ENCODE measurements at places on chromosomes 1 and 21.

- no peak for DNase-seq
Observed at GRCh38 chr1:215986401-215986800, 419.3 kb downstream of the KCTD3 start.

DNA sequence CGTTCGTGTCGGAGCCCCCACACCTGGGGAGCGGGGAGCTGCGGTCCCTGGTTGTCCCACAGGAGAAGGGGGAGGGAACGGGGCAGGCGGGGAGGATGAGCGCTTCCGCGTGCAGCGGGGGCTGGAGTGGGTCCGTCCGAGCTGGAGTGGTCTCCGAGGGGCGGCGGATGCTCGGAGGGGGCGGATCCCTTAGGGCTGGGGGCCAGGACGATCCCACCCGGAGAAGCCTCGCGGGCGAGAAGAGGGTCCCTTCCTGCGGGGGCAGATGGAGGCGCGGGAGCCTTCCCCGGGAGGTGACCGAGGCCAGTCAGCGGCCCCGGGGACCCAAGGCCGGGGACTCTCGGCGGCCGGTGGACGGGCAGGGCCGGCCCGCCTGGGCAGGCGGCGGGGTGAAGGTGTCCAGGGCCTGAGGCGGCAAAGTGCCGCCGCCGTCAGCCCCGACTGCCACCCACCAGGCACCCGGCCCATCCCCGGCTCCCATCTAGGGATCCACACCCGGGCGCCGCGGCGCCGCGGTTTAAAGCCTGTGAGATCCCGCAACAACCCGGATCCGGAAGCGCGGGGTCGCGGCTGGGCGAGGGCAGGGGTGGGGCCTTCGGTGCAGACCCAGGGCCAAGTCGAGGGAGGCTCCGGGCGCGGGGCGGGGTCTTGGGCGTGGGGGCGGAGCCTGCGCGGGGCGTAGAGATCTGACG lies 5.3 kb upstream of the CCDC27 start:
- no peak for DNase-seq

DNA sequence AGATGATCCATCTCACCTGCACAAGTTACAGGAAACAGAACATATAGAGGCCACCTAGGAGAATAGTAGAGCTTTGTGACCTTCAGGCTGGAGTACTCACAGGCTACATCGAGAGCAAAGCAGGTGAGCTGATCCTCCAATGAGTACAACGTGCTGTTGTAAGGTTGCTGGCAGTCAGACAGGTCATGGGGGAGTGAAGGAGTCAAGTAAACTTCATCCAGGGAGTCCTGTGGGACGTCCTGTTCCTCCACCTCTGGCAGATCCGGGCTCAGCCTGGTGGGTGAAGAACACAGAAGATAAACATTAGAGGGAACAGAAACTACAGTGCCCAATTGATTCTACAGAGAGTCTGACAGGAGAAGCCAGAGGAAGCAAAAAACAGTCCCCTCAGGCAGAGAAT lies 62.5 kb downstream of the PRKAB2 start:
- no peak for DNase-seq

DNA sequence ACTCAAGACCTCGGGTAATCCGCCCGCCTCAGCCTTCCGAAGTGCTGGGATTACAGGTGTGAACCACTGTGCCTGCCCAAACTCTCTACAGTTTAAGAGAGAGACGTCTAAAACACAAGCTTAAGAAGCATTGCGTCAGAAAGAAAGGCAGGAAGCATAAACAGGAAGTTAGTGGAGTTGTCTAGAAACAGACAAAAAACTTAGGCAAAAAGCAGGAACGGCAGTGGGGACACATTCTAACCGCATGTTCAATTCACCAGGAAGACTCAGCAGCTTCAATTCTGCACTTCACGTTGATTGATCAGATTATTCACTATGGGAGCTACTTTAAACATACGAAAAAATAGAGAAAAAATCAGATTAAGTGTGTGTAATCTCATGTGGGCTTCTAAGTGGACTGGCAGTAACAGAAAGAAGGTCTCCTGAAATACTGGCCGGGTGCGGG lies 7.4 kb downstream of the CFAP74 start:
- DNase-seq, result no peak

GRCh38 chr1:9207715-9208114 lies 26.9 kb upstream of the H6PD start:
- no peak for DNase-seq

- no peak for DNase-seq
Observed at GRCh38 chr1:39385067-39385988, 106.1 kb upstream of the BMP8A start.

DNA sequence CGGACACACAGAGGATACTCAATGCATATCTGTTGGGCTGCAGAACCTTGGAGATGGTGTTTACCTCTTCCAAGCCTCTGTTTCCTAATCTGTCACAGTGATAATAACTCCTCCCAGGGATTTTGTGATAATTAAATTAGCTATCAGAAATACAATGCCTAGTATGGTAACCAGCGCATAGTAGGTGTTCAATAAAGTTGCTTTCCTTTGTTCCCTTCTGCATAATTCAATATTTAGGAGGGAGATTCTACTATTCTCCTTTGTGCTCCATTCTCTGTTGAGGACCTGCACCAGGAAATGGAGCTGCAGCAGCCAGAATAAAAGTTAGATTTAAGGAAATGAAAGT lies 3.4 kb upstream of the CSF3R start:
- DNase-seq, result no peak

GRCh38 chr1:6824665-6825368 lies 39.6 kb downstream of the CAMTA1 start:
- no peak for DNase-seq

DNA sequence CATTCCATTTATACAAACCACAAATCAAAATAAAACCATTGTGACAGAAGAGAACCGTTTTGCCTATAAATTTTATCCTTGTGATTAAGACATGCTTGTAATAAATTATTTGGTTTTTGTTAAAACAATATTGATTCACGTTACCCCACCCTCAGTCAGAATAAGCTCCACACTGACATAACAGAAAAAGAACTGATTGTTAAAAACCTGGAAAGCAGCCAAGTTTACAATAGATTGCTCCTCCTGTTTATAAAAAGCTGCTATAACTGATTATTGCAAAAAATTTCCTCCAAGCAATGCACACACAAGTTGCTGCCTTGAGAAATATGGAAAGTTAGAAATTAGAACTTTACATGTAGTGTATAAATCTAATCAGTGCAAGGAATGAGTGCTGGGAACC lies 263.5 kb downstream of the SETD4 start:
- DNase-seq, result no peak

GRCh38 chr1:194774535-194774934 lies 1588.1 kb upstream of the B3GALT2 start:
- DNase-seq, result no peak

DNA sequence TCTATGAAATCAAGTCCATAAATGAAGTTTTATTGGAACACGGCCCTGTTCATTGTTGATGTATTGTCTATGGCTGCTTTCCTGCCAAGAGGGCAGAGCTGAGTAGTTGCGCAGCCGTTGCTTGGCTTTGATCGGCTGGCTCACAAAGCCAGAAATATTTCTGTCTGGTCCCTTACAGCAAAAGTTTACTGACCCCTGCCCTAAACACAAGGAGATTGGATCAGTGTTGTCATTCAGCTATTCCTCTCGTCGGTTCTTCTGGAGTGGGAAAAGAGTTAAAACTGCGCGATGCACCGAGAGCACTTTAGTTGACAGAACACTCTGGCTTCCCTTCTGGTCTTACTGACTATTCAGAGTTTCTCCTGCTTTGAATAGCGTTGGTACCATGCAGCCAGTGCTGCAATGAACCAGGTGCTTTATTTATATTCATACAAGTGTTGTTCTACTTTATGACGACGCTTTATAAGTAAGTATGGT lies 868 bp downstream of the ZBTB40 start:
- no peak for DNase-seq

DNA sequence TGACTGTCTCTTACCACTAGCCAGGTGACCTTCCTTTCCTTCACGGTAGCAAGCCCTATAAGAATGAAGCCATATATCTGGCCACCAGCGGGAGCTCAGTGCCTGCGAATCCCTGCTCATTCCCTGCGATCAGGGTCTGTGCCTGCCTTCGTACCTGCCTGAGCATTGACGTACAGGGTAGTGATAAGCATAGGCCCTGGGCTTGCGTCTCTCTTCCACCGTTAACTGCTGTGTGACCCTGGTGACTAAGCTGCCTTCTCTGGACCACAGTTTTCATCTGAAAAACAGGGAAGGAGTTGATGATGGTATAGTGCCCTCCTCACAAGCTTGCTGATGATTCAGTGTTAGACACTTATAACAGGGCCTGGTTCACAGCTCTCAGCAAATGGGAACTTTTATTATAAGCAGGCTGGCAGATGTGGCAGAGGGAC lies 4.1 kb downstream of the ZC3H12A start:
- no peak for DNase-seq

DNA sequence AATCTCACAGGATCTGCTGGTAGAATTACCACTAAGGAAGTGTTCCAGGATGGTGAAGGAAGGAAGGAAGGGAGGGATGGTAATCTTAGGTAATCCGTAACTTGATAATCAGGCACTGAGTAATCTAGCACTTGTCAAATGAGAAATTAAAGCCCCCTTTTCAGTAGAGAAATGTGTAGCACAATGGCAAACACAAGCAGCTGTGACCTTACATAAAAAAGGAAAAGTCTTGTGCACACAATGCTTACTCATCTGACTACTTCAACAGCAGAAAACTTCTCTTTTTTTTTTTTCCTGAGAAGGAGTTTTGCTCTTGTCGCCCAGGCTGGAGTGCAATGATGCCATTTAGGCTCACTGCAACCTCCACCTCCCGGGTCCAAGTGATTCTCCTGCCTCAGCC lies 6.1 kb downstream of the NUP210L start:
- DNase-seq, result no peak

GRCh38 chr1:221900678-221901077 lies 158.8 kb upstream of the DUSP10 start:
- DNase-seq, result no peak

- no peak for DNase-seq
Observed at GRCh38 chr1:57770772-57771171, 346.9 kb upstream of the DAB1 start.

DNA sequence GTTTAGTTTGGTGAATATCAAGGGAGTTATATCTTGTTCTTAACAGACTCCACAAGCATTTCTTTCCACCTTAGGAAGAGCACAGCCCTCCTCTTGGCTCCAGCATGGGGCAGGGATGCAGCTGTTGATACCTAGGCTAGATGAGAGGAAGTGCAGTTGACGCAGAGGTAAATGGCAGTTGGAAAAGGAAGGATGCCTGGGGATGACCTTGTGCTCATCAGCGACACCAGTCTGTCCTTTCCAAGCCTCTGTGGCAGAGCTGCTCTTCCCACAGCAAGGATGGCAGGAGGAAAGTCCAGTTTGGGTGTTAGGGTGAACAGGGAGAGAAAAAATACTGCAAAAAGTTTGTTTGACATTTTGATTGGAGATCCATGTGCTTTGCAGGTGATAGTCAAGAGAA lies 6.2 kb downstream of the PROX1 start:
- DNase-seq, result no peak

DNA sequence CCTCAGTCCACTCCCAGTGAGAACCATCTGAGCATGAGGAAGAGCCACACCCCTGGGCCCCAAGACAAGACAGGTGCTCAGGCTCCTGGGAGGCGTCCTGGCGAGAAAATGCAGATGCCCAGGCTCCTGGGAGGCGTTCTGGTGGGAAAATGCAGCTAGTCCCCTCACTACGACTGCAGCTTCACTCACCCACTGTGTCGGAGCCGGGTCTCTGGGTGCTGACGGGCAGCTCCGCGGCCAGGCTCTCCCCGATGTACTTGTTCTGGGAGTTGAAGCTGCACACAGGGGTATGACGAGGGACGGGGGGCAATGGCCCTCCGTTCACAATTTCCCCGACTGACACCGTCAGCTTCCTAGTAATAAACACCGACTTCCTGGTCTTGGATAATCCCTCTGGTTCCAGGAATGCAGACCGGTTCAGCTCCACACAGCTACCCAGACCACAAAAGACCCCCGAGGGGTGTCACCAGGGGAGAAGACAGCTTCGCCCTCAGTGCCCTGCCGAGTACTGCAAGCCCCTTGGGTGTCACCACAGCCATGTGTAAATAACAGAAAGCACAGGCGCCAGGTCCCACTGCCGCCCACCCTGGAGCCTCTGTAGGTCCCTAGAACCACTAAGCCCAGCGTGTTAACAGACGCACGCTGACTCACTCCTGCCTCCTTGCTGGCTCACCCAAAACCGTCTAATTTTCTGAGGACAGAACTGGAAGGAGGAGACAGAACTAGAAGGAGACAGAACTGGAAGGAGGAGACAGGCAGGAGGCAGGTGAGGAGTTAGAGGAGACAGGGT lies 19.5 kb downstream of the MCM3AP start:
- DNase-seq, result no peak

DNA sequence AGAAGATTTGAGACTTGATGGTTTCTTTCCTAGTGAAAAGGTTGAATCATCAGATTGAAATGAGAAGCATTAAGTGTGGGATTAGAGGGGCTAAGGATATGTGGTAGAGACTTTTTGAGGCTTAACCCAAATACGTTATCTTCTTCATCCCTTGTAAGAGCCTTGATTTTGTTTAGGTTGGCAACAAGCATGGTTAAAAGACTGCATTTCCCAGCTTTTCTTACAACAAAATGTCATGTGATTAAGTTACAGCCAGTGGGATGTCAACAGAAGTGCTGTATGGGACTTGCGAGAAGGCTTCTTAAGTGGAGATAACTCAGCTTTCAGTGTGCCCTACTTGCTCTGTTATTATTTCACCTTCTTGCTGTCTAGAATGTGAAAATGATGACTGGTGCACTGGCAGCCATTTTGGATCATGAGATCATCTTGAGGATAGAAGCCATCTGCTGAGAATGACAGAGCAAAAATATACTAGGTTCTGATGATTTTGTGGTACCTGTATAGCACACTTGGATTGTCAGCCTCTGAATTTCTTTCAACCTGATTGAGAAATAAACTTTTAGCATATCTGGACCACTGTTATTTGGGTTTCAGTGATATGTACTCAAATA lies 41.3 kb upstream of the GNG12 start:
- DNase-seq, result no peak

GRCh38 chr1:230848235-230848634 lies 20.1 kb downstream of the C1orf198 start:
- DNase-seq, result no peak

GRCh38 chr1:174815036-174815435 lies 184.7 kb upstream of the CACYBP start:
- no peak for DNase-seq

GRCh38 chr1:13784971-13785370 lies 85.0 kb downstream of the PRDM2 start:
- DNase-seq, result no peak

GRCh38 chr1:188652678-188653077 lies 1823.9 kb downstream of the PLA2G4A start:
- peak; percentile 53 for DNase-seq

GRCh38 chr1:192809307-192810252 lies 741 bp downstream of the RGS2 start:
- DNase-seq, result peak; percentile 47

DNA sequence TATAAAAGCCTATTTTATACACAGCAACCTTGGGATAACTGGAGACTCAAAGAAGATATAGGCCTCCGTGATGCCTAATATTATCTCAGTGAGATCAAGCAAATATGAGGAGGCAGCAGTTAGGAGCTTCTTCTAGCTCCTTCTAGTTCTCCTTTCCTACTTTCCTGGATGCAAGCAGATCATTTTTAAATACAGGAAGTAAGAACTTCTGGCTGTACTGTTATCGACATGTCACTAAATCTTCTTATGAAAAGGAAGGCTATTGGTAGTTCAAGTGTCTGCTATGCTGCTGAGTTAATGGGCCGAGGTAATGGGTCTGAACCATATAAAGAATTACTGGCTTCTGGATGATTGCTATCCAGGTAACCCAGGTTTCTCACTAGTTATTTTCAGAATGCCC lies 15.9 kb downstream of the HSPA13 start:
- DNase-seq, result no peak
